ENCODE measurements at places on chromosomes 3 and 15.

DNA sequence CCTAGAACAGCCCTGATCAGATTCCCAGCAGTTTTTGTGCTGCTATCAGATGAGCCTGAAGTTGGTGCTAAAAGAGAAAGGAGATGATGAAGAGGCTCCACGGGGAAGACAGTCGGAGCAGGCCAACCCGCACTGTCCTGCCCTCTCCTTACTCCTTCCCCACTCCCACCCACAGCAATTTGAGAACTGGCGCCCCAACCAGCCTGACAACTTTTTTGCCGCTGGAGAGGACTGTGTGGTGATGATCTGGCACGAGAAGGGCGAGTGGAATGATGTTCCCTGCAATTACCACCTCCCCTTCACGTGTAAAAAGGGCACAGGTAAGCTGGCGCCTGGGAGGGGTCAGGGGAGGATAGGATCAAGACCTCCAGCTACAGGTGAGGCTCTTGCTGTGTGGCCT is 22.6 kb downstream of the HAPLN3 start:
- no peak for DNase-seq

DNA sequence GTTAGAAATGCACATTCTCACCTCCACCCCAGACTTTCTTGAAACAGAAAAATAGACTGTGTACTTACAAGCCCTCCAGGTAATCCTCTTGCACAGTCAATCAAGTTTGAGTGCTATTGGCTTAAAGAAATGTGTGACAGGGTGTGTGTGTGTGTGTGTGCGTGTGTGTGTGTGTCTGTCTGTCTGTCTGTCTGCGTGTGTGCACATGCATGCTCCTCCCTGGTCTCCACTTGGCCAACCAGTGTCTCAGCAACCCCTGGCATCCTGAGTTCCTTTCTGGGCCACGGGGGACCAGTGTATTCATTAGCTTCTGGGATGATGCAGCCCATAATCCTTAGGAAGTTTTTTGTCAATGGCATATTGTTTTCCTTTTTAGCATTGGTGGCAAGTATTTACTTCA is 128.8 kb upstream of the IL12A start:
- no peak for DNase-seq

GRCh38 chr3:161474741-161475140 is 21.9 kb upstream of the OTOL1 start:
- DNase-seq = no peak

DNA sequence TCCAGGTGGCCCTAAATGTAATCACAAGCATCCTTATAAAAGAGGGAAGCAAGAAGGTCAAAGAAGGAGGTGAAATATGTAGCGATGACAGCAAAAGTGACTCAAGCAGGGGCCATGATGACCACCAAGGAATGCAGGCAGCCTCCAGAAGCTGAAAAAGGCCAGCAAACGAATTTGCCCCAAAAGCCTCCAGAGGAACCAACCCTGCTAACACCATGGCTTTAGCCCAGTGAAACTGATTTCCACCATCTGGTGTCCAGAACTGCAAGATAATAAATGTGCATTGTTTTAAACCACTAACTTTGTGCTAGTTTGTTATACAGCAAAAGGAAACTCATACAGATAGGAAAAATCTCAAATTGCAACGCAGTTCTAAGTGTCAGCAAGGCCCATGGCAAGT is 23.0 kb upstream of the RBSN start:
- DNase-seq = no peak

- DNase-seq = peak; percentile 39
Measured at GRCh38 chr3:48187579-48188265, 495 bp downstream of the CDC25A start.

DNA sequence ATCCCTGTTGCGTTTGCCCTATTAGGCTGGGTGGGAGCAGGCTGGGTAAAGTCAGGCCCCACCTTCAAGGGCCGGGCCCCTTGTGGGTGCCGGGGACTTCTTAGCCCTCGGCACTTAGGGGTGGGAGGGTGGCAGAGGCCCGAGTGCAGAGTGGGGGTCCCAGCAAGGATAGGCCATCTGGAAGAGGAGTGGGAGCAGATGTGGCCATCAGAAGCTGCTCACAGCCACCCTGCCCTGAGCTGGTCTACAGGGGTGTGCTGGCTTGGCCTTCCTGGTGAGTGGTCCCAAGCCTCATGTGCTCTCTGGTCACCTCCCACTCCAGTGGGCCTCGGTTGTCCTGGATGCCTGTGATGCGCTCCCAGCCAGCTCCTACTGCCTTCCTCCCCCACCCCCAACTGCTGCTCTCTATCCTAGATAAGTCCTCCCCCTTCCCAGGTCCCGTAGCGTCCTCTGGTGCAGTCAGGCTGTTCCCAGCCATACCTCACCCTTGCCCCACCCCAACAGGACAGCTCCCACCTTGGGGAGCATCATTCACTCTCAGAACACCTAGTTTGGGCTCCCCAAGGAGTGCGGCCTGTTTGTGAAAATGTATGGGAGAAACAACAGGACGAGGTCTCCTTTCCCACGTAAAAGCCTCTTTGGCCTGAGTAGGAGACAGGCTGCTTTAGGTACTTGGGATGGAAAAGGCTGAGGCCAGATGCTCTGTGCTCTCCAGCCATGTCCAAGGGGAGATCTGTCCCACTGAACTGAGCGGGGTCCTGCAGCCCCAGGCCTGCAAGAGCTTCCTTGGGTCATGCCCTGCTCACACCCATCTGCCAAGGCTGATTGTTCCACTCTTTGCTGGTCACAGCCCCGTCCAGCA is 24.9 kb upstream of the PLXNA1 start:
- DNase-seq = no peak

DNA sequence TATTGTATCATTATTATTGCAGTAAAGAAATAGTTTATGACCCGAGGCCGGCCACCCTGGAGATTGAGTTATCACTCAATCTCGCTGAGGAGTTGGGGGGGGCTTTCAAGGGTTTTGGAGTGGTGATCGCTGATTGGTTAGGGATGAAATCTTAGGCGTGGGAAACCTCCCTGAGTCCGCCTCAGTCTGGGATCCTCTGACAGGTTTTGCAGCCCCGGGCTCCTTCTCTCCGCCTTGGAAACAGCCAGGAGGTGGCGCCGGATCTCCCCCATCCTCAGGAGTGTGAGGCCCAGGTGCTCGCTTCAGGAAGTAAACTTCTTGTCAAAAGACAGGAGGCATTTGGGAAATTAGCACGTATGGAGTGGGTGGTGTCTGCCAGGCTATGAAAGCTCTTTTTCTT is 41.1 kb upstream of the SEC61A1 start:
- DNase-seq = peak; percentile 95

- no peak for DNase-seq
Measured at GRCh38 chr3:101954936-101955335, 105.6 kb downstream of the NFKBIZ start.

DNA sequence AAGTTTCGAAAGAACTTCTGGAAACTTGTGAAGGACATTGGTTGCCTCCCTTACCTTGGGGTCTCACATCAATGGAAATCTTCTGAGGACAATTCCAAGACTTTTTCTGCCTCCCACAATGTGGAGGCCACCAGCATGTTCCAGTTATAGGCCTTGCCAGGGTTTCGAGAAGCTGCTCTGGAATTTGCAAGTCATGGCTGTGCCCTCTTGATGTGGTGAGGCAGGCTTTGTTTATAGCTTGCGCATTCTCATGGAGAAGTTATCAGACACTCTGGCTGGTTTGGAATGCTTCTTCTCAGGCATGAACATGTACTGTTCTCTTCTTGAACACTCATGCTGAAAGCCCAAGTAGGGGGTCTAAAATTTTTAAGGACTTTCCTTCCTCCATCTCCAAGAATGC is 4.1 kb downstream of the CXCR6 start:
- DNase-seq = no peak

DNA sequence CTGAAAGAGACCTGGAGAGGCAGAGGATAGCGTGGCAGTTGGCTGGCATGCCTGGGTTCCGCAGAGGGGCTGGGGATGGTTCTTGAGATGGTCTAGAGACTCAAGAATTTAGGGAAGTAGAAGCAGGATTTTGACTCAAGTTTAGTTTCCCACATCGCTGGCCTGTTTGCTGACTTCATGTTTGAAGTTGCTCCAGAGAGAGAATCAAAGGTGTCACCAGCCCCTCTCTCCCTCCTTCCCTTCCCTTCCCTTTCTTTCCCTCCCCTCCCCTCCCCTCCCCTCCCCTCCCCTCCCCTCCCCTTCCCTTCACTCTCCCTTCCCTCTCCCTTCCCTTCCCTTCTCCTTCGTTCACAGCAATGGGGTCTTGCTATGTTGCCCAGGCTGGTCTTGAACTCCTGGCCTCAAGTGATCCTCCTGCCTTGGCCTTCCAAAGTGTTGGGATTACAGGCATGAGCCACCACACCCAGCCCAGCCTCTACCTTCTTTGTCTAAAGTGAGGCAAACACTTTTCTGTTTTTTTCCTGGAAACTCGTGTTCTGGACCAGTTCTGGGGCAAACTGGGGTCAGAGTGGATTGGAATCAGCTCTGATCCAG is 10.2 kb downstream of the CHRD start:
- DNase-seq = no peak

GRCh38 chr3:17092583-17092933 is 207.8 kb downstream of the PLCL2 start:
- DNase-seq = no peak

DNA sequence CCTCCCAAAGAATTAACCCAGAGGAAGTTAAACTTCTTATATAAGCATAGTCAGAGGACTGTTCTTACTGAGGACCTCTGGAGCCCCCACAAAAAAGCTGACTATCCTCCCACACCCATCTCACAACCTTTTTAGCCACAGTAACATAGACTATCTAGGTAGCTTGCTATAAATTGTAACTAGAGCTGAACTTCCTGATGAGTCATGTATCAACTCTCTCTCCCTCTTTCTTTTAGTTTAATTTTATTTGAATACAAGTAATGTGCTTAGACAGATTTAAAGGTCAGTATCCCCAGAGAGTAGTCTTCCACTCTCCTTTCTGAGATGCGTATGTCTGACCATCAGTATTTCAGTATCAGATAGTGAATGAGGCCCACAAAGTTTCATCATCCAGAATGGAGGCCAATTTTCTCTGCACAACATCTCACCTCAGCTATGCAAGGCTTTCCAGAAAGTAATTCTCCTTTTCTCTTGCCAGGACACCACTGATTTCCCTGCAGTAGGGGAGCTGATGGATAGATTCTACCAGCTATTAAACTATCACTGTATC is 104.0 kb upstream of the MYRIP start:
- no peak for DNase-seq

GRCh38 chr15:92803852-92804609 is 96.1 kb upstream of the CHD2 start:
- DNase-seq = no peak

DNA sequence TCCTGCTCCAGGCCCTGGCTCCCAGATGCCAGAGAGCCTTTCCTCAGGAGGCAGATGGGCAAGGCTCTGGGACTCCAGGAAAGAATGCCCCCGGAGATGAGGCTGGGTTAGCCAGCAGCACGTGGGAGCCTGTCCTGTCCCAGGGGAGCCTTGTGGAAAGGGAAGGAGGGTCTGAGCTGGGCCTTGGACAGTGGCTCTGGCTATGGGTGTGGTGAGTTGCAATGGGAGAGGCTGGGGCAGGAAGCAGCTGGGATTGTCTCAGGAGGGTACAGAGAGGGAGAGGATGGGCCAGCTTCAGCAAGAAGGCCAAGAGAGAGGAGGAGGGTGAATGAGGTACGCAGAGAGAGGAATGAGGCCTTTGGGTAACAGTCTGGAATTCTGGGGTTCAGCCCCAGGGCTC is 17.4 kb upstream of the CACNA2D2 start:
- no peak for DNase-seq

DNA sequence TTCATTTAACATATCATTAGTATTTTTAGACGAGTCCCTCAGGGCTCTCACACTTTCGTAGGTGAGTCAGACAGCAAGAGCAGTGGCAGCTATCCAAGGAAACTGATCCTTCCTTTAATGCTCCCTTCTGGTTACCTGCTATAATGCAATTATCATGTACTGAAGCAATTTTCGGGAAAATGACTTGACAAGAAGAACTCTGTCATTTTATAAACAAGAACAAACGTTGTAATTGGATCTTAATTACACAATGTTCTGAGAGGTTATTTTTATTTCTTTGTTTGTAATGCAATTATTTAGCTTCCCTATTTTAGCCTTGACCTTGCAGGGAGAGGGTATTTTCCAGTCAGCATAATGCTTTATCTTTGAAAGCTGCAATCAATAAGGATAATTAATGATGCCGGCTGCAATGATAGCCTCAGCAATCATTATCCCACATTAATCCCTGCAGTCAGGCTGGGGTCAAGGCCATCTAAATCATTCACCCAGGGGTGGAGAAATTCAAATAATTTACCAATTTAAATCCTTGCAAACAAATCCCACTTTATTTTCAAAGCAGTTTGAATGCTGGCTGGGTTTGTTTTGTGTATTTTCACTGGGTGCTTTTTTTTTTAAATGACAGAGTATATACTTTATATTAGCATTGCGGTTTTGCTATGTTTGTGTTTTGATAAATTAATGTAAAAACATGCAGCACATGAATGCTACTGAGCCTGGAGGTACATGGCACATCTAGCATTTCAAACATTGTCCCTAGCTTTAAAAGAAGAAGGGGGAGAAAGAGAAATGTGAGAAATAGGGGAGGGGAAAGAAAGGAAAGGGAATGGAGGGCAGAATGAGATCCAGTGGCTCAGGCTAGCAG is 249.9 kb downstream of the SHOX2 start:
- no peak for DNase-seq

- DNase-seq = no peak
Measured at GRCh38 chr3:188053036-188053340, 101.0 kb upstream of the LPP start.

DNA sequence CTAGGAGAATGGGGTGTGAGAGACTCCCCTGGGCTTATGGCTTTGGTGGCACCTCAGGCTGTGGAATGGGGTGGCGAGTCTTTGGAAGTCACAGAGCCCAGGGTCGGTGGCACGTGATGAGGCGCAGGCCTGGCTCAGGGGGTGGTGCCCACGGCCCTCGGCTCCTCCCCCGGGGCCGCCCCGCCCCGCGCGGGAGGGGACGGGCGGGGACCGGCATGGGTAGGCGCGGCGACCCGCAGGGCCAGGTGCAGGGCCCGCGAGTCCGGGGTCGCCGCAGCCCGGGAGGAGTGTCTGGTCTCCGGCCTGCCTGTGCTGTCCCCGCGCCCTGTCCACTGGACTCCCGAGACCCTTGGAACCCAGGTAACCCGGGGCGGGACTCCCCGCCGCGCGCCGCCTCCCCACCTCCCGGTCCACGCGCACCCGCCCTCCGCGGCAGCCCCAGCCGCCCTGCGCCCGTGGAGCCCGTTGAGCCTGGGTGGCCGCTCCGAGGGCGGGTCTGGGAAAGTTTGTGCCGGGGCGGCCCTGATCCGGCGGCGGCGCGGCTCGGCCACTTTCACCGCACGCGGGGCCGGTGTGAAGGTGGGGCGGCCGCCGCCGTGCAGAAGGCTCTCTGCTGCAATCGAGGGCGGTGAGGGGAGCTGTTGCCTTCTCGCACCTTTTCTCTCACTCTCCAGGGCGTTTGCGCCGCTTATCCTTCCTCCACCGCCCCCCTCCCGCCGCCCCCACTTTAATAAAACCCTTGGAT is at the start of gene PAQR5:
TSS of gene PAQR5 (plus strand) at position 216 of the 745 bp plus-strand sequence. CDS start 61,169 bp downstream, outside the sequence.
- DNase-seq = peak; percentile 61

GRCh38 chr3:69639851-69640250 is 99.4 kb upstream of the MITF start:
- no peak for DNase-seq

GRCh38 chr3:186823386-186823785 is 17.1 kb upstream of the RFC4 start:
- DNase-seq = no peak
